ENCODE measurements at places on chromosomes 16 and 17.
A peak's percentile ranks its signal among the peaks of the same experiment; 100 is the strongest.

DNA sequence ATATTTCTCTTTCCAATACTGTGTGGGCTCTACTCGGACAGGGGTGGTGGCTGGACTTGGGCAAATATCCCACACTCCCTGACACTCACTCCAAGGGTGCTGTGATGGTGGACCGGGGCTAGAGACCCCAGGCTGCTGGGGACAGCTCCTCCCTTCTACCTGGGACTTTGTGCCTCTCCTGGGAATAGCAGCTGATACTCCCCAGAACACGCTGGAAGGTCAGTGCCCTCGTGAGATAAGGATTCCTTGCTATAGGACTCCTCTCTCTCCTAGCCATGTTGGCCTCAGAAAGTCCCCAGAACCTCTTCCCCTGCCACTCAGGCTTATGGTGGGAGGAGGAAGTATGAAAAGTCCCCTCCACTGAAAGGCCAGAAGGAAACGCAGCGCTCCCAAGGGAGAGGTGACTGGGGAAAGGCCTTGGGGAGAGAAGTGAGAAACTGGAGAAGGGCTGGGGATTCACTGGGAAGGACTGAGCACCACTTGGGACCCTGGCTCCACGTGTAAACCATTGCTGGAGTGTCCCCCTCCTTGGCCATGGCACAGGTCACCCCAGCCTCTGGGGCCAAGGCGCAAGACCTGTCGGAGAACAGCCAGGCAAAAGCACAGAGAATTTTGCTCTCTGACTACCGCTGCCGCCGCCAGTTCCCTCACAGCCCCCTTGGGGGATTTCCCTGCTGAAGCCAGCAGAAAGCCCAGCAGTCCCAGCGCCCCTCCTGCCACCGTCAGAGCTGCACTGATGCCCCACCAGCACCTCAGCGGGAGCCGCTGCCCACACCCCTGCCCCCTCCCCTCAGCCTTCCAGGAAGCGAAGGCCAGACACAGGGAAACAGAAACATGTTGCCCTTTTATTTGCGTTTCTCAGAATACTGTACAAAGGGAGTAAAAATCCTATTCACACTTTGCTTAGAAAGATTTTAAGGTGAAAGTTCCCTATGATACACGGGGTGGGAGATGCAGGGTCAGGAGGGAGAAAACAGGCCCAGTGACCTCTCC is 2.1 kb upstream of the GSDMB start:
- DNase-seq = no peak

DNA sequence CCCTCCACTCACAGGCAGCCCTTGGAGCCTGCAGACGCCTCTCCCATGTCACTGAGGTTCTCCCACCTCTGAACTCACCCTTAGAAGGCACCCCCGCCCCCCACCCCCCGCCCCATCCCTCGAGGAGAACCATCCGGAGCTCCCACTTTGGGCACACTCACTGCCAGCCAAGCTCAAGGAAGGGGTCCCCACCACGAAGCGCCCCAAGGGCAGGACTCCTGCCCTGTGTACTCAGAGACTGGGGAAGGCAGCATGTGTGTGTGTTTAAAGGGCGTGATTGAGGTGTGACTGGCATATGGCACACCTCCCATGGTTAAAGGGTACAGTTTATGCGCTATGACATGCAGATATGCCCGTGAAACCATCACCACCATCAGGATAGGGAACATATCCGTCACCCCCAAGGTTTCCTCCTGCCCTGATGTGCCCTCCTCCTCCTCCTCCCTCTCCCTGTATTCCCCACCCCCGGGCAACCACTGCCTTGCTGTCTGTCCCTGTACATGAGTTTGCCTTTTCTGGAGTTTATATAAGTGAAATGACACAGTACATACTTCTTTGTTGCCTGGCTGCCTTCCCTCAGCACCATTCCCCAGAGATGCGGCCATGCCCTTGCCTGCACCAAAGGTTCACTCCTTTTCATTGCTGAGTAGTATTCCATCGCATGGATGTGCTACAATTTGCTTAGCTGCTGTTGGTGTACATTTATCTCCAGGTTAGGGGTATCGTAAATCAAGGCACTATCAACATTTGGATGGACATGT is 14.0 kb upstream of the RBFOX3 start:
- no peak for DNase-seq

DNA sequence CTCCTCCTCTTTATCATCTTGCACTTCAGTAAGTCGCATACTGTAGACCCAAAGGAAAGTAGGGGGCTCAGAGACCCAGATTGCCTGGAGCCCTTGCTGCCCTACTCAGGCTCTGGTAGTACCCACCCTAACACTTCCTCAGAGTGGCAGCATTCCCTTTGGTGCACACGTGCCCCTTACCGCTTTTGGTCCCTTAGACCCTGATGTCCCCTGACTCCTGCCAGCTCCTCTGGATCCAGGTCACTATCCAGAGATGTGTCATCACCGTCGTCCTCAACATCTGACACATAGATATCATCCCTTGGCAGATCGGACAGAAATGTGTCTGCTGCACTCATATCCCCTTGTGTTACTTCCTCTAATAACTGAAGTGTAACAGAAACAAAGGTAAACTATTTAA is 5.4 kb upstream of the PSMC5 start:
- DNase-seq = no peak

DNA sequence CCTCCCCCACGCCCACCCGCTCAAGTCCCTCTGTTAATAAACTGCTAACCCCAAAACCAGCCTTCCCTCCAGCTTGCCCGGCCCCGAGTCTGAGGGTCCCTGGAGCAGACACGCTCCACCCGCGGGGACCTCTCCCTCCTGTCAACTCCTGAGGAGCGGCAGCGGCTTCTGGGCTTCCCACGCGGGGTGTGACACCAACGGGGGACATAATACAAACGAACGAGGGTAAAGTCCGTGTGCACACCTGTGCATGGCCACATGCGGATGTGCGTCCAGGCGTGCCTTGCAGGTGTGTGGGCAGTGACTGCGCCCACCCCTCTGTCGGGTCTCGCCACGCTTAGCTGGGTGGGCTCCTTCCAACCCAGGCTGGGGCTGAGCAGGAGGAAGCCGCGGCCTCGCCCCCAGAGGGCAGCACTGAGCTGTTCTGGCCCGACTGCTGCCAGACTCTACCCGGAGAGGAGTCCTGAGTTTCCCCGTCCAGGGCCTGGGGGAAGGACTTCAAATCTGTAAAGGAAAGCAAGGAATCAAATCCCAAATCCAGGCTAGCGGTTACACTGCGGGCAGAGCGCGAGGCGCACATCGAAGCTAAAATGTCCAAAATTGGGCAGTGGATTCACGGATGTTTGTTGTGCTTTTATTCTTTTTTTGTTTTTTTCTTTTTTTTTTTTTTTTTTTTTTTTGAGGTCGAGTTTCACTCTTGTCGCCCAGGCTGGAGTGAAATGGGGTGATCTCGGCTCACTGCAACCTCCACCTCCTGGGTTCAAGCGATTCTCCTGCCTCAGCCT is 24.2 kb upstream of the KRT17 start:
- DNase-seq = peak; percentile 60

- DNase-seq = no peak
Measured at GRCh38 chr16:9332574-9333148, 241.2 kb downstream of the HAPSTR1 start.

DNA sequence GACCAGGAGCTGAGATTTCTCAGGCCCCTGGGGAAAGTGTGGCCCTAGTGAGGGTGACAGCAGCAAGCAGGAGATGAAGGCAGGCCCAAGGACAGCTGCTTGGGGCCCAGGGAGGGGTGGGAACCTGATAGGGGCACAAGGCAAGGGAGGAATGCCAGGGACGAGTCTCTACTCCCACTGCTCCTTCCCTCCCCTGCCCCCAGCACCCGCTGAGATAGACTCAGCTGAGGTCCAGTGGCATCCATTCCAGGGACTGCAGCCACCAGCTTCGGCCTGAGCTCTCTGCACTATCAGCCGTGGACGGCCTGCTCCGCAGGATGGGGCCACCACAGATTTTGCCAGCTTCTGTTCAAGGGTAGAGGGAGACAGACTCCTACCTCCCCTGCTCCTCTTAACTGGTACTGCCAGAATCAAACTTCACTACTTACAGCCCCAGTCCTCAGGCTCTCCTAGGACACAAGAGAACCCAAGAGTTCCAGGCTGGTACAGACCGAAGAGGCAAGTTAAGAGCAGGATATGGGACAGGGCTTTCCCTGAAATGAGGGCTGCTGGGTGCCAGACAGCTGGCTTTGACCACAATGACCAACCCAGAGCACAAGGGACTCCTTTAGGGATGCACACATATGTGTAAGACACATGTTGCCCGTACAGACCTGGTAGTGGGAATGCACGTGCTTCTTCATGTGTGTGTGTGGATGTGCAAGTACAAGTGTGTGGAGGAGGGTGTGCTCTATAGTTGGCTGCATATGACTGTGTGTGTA is 5.5 kb downstream of the CACNB1 start:
- DNase-seq = no peak

DNA sequence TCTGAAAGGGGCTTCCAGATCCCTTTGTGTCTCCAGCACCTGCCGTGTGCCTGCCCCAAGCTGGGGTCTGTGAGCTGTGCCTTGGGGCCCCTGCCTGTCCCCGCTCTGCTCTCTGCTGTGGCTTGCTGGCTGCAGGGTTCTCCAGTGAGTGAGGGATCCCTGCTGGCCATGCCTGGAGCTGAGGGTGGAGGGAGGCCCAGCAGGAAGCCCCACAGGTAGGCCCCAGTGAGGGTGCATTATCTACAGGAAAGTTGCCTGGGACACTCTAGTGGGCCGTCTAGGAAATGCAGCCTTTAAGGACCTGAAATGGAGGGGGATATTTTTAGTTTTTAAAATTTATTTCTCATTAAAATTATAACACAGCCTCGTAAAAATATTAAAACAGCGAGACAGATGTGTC is 50.9 kb downstream of the JPH3 start:
- no peak for DNase-seq

- DNase-seq = no peak
Measured at GRCh38 chr17:49225554-49226236, 4.9 kb downstream of the PHOSPHO1 start.

DNA sequence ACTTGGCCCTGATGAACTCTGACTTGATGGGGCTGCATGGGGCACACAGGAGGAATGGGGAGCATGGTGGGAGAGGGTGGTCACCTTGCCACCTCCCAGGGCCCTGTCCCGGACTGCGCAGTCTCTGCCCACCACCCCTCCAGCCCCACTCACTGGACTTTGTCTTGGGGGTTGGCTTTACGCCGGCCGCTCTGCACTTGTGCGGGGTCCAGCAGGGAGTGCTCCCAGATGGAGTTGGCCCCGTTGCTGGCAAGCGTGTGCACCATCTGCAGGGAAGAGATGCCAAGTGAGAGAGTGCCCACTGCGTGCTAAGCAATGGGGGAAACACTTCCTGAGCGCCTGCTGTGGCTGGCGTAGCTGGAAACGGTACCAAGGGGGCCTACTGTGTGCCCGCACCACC is 6.7 kb downstream of the GIT1 start:
- no peak for DNase-seq

- no peak for DNase-seq
Measured at GRCh38 chr17:60158751-60159478, 9.1 kb downstream of the CA4 start.

DNA sequence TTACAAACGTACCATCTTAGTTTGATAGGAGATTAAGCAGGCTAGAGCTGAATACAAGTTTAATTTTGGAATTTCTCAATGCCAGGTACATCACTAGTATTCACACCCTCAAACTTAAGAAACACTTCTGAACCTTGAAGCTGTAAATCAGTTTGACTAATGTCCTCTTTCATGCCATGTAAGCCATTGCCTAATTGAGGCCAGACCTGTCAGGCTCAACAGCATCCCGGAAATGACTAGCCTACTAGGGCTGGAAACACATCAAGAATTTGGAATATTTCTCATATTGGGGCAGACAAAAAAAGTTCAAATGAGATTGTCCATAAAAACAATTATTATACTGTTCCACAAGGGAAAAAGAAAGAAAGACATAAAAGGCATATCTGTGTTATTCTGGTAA is 1.7 kb downstream of the USP32 start:
- no peak for DNase-seq

- no peak for DNase-seq
Measured at GRCh38 chr16:66926961-66927436, 1.7 kb upstream of the RRAD start.

Measured in activated CD8-positive, alpha-beta memory T cell treated with anti-CD3 and anti-CD28 coated beads for 1 hour (primary cell).